ENCODE measurements at places on chromosomes 11 and 22.

- DNase-seq: no peak
These were observed 32.7 kb upstream of the SYN3 start for GRCh38 chr22:33090836-33091235.

GRCh38 chr11:128135451-128135850 is 451.9 kb downstream of the ETS1 start:
- DNase-seq: no peak

- no peak for DNase-seq
These were observed 305.9 kb downstream of the CADM1 start for GRCh38 chr11:115198321-115198741.

GRCh38 chr11:12801976-12802375 is 127.8 kb downstream of the TEAD1 start:
- no peak for DNase-seq

GRCh38 chr11:112506852-112507251 is 246.2 kb upstream of the PLET1 start:
- DNase-seq: no peak
